ENCODE measurements at places on chromosomes 3 and 15. TPM values are rescaled to one million over a fixed set of nuclear protein-coding genes. Genes with fewer than 3 reads are reported as not detected.

DNA sequence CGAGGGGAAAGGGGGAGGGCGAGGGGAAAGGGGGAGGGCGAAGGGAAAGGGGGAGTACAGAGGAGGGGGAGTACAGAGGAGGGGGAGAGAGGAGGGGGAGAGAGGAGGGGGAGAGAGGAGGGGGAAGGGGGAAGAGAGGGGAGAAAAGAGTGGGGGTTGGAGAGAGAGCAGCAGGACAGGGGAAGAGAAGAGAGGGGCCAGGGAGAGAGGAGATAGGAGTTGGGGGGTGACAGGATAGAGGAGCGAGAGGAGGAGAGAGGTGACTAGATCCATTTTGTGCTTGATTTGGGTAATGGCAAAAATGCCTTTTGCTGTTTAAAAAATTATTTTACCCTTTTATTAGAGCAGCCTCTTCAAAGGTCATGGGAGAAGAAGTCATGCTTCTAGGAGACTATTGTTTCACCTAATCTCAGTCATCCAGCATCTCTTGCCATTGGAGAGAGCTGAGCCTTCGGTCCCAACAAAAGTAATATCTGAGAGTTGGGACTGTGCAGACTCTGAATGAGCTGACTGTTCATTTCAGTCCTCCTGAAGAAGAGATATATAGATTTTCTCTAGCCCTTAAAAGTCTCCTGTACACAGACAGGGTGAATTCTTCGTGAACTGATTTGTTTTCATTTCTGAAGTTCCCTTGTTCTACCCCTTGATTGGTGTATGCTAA is 15.1 kb upstream of the TOP2B start:
- H3K27ac ChIP-seq: no peak overlapping the region
- H3K36me3 ChIP-seq: no peaks in the 10 kb centered on the region
- peaks cover 7% of the 10 kb centered on the region for H3K27me3 ChIP-seq
- no peaks in the 10 kb centered on the region for H3K4me1 ChIP-seq
- no peak for DNase-seq

- H3K4me1 ChIP-seq: peaks cover 3% of the 10 kb centered on the region
- H3K27ac ChIP-seq: no peak overlapping the region
- DNase-seq: no peak
- no peak overlapping the region for H3K4me3 ChIP-seq
- peaks cover 4% of the 10 kb centered on the region for H3K27me3 ChIP-seq
Measured at GRCh38 chr3:165210727-165211126, 14.5 kb upstream of the SLITRK3 start.

GRCh38 chr3:72628065-72628464 is 220.2 kb downstream of the SHQ1 start:
- no peak overlapping the region for H3K4me3 ChIP-seq
- H3K27me3 ChIP-seq: no peaks in the 10 kb centered on the region
- DNase-seq: no peak
- H3K27ac ChIP-seq: peak overlapping the region; percentile 74
- peaks cover 2% of the 10 kb centered on the region for H3K36me3 ChIP-seq

MYRIP gene
- total RNA-seq: not detected

NMNAT3 gene
- 1.1 TPM for total RNA-seq

NIPA2 gene
- 70.5 TPM for total RNA-seq

DNA sequence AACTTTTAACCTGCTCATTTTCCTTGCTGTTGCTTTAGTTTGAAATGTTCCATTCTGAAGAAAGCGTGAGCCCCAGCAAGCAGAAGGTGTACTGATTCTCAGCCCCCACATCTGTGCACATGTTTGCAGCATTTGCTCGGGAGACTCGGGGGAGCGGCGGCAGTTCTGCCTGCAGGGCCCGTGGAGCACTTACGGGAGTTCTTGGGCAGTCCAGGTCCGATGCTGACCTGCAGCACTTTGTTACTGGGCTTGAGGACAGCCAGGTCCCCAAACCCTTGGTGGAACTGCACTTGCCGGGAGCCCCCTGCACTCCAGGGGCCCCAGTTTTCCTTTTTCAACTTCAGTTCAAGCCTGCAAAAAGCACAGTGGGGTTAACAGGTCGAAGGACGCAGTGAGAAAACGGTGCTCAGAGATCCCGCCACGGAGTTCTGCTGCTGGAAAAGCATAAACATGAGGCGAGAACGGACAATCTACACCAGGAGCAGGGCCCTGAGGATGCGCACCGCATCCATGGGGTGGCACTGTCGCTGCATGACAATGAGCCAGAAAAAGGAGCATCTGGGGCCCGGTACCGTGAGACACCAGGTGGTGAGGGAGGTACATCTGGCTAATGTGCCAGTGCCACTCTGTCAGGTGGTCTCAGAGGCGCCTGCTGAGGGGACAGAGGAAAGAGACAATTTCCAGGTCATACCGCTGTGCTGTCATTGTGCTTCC is 45.6 kb upstream of the LDHAL6B start:
- H3K27ac ChIP-seq: no peak overlapping the region
- no peak overlapping the region for H3K4me3 ChIP-seq
- no peaks in the 10 kb centered on the region for H3K4me1 ChIP-seq
- H3K27me3 ChIP-seq: no peaks in the 10 kb centered on the region
- no peaks in the 10 kb centered on the region for H3K36me3 ChIP-seq

TADA3 gene
- 92.1 TPM for total RNA-seq

DNA sequence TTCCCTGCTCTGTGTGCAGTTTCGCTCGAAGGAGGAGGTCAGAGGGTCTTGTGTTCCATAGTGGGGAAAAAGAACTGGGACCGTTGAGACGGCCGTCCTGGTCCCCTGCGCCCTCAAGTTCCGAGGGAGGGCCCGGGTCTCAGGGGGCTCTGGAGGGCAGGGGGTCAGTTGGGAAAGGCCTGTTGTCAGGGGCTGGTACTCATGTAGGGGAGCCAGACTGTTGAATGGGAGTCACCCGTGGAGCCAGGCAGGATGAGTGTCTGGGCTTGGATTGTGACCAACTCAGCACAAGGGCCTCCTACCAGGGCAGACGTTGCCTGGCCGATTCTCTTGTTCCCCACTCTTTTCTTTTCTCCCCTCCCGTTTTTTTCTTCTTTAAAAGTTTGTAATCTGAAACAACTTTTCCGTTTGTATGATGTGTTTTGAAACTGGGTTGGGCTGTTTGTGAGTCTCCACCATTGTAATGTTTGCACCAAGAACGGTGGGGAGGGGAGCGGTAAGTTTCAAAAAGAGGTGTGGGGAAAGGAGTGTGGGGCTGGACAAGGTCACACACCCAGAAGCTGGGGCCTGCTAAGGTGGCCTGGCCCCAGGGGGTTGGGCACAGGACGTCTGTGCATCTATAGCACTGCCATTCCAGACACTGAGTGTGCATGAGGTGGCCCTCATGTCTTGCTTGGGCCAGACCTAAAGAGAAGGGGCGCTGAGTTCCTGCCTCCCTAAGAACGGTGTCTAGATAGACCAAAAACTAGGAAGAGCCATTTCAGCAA is 1.1 kb downstream of the CMTM7 start:
- H3K27ac ChIP-seq: peak overlapping the region; percentile 95
- peak overlapping the region; percentile 98 for H3K4me3 ChIP-seq
- peaks cover 19% of the 10 kb centered on the region for H3K36me3 ChIP-seq
- peaks cover 56% of the 10 kb centered on the region for H3K4me1 ChIP-seq
- DNase-seq: peak; percentile 62

NEO1 gene
- 8.3 TPM for total RNA-seq

DNA sequence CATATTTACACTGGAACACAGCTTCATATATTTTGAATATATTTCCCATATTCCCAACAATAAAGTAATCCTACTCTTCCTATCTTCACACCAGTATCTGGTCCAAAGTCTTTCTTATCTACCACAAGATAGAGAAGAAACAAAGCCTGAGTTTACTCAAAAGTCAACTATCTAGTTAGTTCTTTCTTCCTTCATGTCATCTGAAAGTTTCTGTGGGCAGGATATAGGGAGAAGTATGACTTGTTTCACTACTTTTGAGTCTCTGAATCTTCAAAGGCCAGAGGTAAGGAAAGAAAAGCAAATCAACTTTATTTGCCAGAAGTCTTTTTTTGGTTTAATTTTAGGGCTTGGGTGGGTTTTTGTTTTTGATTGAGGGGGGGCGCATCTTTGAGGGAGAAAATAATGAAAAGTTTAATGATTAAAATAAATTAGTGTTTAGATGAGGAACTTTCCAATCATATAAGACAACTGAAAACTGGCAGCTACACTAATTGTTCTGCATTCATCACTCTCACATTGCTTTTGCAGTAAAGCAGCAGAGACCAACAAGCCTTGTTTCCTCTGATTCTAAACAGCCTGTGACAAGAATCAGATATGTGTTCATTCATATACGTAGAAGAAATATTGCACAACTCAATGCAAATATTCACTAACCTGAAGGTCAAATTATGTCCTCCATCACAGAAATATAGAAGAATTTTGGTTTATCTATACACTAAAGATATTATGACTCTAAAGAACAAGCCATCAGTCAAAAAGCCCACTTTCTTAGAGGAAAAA is 421.4 kb downstream of the SHQ1 start:
- H3K4me1 ChIP-seq: peaks cover 78% of the 10 kb centered on the region
- no peaks in the 10 kb centered on the region for H3K27me3 ChIP-seq
- peaks cover 23% of the 10 kb centered on the region for H3K36me3 ChIP-seq
- peak overlapping the region; percentile 23 for H3K4me3 ChIP-seq
- DNase-seq: no peak
- peak overlapping the region; percentile 82 for H3K27ac ChIP-seq

Data from activated CD4-positive, alpha-beta memory T cell treated with anti-CD3 and anti-CD28 coated beads for 36 hours (primary cell).